ENCODE measurements at places on chromosomes 1 and 21.

DNA sequence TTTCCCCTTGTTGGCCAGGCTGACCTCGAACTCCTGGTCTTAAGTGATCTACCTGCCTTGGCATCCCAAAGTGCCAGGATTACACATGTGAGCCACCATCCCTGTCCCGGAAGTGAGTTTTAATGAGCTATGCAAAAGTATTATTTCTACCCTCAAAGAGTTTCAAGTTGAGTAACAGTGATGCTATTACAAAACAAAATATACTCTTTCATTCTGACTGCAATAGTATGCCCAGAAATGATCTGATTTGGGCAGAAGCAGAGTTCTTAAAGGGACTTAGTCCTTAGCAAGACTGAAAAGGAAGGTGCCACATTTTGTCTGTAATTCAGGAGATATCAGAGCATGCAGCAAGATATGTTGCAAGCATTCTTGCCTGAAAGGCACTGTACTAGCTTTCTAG is 375.4 kb downstream of the NUF2 start:
- no peak for DNase-seq

- DNase-seq: no peak
Measured at GRCh38 chr1:30755746-30756145, 1.8 kb downstream of the LAPTM5 start.

- no peak for DNase-seq
Measured at GRCh38 chr1:7292036-7292681, 478.9 kb upstream of the VAMP3 start.

GRCh38 chr1:31111290-31111951 is 45.9 kb upstream of the PUM1 start:
- no peak for DNase-seq

DNA sequence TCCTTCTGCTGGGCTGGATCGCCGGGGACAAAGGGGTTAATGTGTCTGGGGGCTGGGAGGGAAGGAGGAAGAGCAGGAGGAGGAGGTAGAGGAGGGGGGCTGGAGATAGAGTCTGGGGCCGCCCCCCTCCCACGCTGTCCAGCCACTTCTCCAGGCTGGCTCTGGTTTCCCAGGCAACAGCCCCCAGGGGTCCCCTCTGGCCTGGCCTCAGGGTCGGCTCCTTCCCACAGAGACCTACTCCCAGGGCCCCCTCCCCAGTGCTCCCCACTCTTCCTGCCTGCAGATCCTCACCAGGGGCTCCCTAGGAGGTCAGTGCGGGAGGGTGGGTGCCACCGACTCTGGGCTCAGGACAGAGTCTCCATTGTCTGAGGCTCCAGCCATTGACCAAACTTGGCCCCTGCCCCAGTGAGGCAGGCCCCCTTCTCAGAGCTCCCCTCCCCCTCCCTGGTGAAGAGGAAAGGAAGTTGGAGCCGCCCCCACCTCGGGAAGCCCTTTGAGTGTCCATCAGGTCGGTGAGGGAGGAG is 34.1 kb downstream of the ARHGEF10L start:
- no peak for DNase-seq

DNA sequence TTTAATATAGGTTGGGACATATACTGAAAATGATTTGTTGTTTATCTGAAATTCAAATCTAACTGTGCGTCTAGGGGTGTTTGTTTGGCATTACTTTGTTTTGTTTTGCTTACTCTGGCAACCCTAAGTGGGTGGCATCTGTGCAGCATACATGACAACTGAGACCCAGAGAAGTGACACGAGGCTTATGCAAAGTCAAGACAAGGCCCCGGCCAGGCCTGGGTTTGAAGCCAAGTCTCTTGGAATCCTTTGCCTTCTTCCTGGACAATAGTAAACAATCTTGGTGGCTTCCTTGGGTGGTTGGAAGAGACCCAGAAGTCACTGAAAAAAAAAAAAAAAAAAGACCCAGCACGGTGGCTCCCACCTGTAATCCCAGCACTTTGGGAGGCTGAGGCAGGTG is 197.6 kb upstream of the TMEM51 start:
- DNase-seq: no peak

DNA sequence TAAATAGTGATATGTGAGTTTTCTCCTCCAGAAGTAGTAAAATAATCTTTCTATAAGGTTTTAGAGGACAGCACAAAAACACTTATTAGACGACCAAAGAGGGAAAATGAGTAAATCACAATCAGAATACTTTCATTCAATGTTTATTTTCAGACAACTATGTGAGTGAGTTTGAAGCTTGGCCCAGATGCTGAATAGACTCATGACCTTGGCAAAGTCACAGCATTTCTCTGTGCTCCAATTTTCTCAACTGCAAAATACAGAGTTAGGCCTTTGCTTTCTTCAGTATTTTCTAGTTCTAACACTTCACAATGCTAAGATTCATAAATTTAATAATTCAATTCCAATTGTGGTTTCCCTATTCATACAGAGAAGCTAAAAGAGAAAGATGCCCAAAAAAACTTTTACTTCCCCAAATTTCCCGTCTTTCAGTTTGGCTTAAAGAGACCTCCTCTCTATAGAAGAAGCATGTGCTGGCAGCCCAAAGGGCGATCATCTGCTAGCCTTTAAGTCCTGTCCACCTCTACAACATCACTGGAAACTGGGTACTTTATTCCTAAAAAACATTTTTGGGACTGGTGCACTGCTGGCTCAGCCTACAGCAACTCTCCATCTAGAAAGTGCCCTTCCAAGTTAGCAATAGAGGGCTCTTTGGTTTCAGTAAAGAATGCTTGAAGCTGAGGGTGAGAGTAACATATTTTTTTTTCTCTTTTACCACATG is 116.8 kb upstream of the GORAB start:
- DNase-seq: no peak

GRCh38 chr1:206062464-206062863 is 9.5 kb downstream of the RHEX start:
- DNase-seq: no peak

DNA sequence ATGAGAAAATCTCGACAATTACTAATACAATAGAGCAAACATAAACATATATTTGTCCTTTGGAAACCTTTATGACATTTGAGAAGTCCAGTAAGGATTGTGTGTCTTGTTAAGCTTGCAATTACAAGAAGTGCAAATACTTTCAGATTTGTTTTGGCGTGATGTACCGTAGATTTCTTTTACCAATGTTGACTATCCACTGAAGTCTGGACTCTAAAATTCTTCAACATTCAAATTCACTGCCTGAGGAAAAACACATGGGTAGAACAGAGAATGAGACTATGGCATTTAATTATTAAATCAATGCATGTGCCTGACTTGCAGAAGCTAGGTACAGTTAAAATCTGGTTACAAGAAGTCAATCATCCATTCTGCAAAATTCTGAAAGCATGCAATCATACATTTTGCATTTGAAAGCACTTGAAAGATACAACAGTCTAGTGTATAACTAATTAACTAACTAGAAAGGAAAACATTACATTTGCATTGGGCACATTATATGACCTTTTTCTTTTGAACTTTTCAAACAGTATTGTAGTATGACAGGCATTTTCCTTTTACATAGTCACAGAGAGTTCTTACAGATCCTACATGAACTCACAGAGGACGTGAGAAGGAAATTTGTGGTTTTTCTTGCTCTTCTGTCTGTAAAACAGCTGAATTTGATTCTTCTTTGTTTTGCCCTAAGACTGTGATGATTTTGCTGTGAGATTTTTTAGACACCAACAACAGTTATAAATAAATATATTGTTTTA is 511.1 kb upstream of the ADGRL4 start:
- DNase-seq: no peak

Measured in CD4-positive, alpha-beta T cell (primary cell).